DND-41 (cell line): ENCODE measurements at places on chromosomes 3 and 15.

- no peak overlapping the region for H3K27ac ChIP-seq
- no peaks in the 10 kb centered on the region for H3K4me1 ChIP-seq
- H3K36me3 ChIP-seq = no peaks in the 10 kb centered on the region
- H3K27me3 ChIP-seq = peaks cover 5% of the 10 kb centered on the region
- no peak for DNase-seq
- H3K4me3 ChIP-seq = no peak overlapping the region
Observed at GRCh38 chr3:46733026-46733800, 15.5 kb upstream of the PRSS50 start.

DNA sequence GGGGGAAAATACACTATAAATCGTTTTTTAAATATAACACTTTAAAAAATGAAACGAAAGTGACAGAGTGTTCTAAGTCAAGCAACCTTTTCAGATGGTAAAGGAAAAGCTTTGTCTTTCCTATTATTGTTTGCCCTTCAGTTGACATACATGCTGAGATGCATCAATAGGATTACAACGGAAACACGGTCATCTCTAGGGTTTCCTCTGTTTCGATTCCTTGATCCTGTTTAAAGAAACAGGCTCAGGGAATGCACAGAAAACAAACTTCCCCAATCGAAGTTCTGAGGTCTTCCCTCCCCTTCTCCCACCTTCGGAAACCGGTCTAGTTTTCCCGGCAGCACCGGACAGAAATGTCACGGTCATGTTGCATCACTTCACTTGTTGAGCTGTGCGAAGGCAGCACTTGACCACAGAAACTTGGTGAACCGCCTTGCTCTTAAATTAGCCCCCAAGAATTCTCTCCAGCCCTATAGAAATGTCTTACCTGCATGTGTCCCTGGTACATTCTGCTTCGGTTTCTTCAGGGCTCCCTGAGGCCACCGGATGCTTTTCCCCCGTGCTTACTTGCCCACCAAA lies 556 bp downstream of the PEX5L start:
- peak overlapping the region; percentile 87 for H3K27ac ChIP-seq
- no peaks in the 10 kb centered on the region for H3K36me3 ChIP-seq
- H3K4me3 ChIP-seq = peak overlapping the region; percentile 90
- peaks cover 43% of the 10 kb centered on the region for H3K4me1 ChIP-seq

- no peaks in the 10 kb centered on the region for H3K36me3 ChIP-seq
- DNase-seq = no peak
- H3K4me1 ChIP-seq = no peaks in the 10 kb centered on the region
- peaks cover 14% of the 10 kb centered on the region for H3K27me3 ChIP-seq
- no peak overlapping the region for H3K27ac ChIP-seq
- no peak overlapping the region for H3K4me3 ChIP-seq
Observed at GRCh38 chr15:44082558-44083157, 112.4 kb downstream of the FRMD5 start.

DNA sequence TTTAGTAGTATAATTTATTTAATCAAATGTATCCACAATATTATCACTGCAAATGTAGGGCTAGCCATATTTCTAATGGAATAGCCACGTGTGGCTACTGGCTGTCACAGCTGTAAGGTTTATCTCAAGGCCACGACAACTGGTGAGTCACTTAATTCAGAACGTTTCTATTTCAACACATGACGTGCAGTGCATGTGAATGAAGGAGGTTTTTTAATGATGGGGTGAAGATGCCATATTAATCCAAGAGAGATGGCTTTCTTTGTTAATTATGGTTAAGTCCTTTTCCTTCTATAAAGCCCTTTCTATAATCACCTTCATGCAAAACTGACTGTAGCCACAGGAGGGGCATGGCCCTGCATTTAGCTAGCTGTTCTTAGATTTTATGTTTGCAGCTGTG lies 212.0 kb downstream of the FEZF2 start:
- no peak for DNase-seq
- H3K4me3 ChIP-seq = no peak overlapping the region
- H3K4me1 ChIP-seq = no peaks in the 10 kb centered on the region

GRCh38 chr15:31470756-31471155 lies 144.1 kb downstream of the KLF13 start:
- H3K4me1 ChIP-seq = peaks cover 23% of the 10 kb centered on the region
- H3K27me3 ChIP-seq = no peaks in the 10 kb centered on the region
- no peak for DNase-seq
- no peaks in the 10 kb centered on the region for H3K36me3 ChIP-seq

- H3K27ac ChIP-seq = no peak overlapping the region
- H3K36me3 ChIP-seq = no peaks in the 10 kb centered on the region
- H3K4me1 ChIP-seq = no peaks in the 10 kb centered on the region
- DNase-seq = no peak
- H3K4me3 ChIP-seq = no peak overlapping the region
- H3K27me3 ChIP-seq = no peaks in the 10 kb centered on the region
Observed at GRCh38 chr3:78481050-78481449, 1286.7 kb downstream of the ROBO1 start.

DNA sequence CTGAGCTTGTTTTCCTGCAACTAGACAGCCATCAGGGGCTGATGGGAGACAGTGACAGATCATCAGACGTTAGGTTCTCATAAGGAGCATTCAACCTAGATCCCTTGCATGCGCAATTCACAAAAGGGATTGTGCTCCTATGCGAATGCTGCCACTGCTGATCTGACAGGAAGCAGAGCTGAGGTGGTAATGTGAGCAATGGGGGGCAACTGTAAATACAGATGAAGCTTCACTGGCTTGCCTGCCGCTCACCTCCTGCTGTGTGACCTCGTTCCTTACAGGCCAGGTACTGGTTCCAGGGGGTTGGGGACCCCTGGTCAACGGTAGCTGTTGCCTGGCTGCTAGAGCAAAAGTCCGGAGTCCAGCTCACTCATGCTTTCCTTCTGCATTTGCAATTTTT lies 26.4 kb upstream of the KCNAB1 start:
- peaks cover 6% of the 10 kb centered on the region for H3K27me3 ChIP-seq
- H3K27ac ChIP-seq = no peak overlapping the region
- H3K4me1 ChIP-seq = no peaks in the 10 kb centered on the region
- no peak overlapping the region for H3K4me3 ChIP-seq
- no peaks in the 10 kb centered on the region for H3K36me3 ChIP-seq

GRCh38 chr15:41914411-41914810 lies 20.6 kb upstream of the SPTBN5 start:
- H3K27ac ChIP-seq = no peak overlapping the region
- H3K4me3 ChIP-seq = no peak overlapping the region
- H3K4me1 ChIP-seq = no peaks in the 10 kb centered on the region
- H3K27me3 ChIP-seq = no peaks in the 10 kb centered on the region

- H3K36me3 ChIP-seq = no peaks in the 10 kb centered on the region
- H3K4me3 ChIP-seq = no peak overlapping the region
- H3K27me3 ChIP-seq = no peaks in the 10 kb centered on the region
- H3K4me1 ChIP-seq = no peaks in the 10 kb centered on the region
- no peak overlapping the region for H3K27ac ChIP-seq
Observed at GRCh38 chr3:98376631-98377030, 13.8 kb upstream of the OR5K3 start.

GRCh38 chr15:74420193-74420905 lies 13.4 kb downstream of the SEMA7A start:
- no peak for DNase-seq
- H3K4me3 ChIP-seq = no peak overlapping the region
- H3K4me1 ChIP-seq = peaks cover 9% of the 10 kb centered on the region
- H3K27ac ChIP-seq = no peak overlapping the region; the same call in 1 of the 2 replicates
- no peaks in the 10 kb centered on the region for H3K27me3 ChIP-seq
- H3K36me3 ChIP-seq = peaks cover 24% of the 10 kb centered on the region

DNA sequence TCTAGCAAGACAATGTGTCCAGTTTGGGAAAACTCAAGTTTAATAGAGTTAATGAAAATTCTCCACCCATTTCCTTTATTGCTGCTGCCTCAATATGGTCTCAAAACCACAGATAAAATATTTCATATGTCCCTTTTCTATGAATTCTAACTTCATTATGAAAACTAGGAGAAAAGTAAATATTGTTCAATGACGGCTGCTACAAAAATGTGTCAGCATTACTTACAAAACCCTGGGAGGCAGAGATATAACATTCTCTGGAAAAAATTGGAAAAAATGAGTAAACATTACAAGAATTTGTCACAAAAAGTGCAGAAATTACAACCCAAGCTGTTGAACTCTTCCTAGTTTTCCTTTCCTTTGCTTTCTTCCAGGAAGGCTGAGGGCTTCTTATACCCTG lies 22.2 kb upstream of the FBN1 start:
- no peak overlapping the region for H3K4me3 ChIP-seq
- no peak for DNase-seq
- H3K27me3 ChIP-seq = no peaks in the 10 kb centered on the region
- no peaks in the 10 kb centered on the region for H3K36me3 ChIP-seq
- no peaks in the 10 kb centered on the region for H3K4me1 ChIP-seq

GRCh38 chr3:127747751-127748521 lies 74.4 kb downstream of the MGLL start:
- no peak overlapping the region for H3K4me3 ChIP-seq
- H3K27me3 ChIP-seq = peaks cover 9% of the 10 kb centered on the region
- H3K4me1 ChIP-seq = no peaks in the 10 kb centered on the region

DNA sequence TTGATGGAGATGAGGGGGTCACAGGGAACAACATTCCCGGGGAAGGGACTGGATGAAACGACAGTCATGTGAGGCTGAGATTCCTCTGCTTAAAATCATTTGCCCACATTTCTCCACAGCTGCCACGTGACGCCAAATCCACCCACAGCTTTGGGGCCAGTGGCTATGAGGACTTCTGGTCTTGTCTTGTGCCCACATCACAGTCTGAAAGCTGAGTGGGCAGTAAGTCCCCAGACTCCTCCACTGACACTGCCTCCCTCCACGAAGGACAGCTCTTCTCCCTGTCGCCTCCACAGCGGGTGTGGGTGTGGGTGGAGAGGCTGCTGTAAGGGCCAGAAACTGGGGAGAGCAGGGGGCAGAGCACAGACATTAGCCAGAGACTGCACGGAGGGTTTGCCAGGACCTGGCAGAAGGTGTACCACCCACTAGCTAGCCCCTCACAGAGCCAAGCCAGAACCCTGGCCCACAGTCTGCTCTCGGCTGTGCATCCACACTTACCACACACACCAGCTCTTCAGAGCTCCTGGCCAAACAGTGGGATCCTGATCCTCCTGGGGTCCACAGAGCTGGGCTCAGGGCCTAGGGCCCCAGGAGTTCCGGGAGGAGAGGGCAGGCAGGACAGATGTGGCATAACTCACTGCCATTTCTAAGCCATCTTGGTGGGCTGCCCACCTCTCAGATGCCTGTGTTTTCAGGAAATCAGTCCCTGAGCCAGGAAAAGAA lies 24.2 kb downstream of the RAB6B start:
- no peaks in the 10 kb centered on the region for H3K36me3 ChIP-seq
- no peak overlapping the region for H3K27ac ChIP-seq
- DNase-seq = no peak
- no peaks in the 10 kb centered on the region for H3K4me1 ChIP-seq

- H3K27ac ChIP-seq = no peak overlapping the region
- H3K36me3 ChIP-seq = no peaks in the 10 kb centered on the region
- H3K4me1 ChIP-seq = no peaks in the 10 kb centered on the region
Observed at GRCh38 chr3:182046166-182046764, 334.5 kb downstream of the SOX2 start.

DNA sequence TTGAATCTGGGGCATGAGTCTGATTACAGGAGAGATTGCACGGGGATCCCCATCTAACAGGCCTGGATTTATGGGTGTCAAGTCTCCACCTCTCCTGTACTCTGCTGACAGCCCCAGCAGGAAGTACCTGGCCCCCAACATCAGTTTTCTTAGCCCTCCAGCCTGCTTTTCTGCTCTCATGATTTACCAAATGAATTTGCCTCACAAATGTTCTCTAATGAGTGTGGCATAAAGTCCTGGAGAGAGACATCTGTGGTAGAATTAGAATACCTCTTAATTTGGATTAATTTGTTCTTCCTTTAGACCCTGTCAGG lies 60.1 kb downstream of the FNDC3B start:
- H3K4me1 ChIP-seq = peaks cover 12% of the 10 kb centered on the region
- H3K27me3 ChIP-seq = peaks cover 7% of the 10 kb centered on the region
- H3K27ac ChIP-seq = no peak overlapping the region
- no peaks in the 10 kb centered on the region for H3K36me3 ChIP-seq
- no peak overlapping the region for H3K4me3 ChIP-seq

GRCh38 chr3:141382571-141382970 lies 14.3 kb downstream of the ZBTB38 start:
- no peaks in the 10 kb centered on the region for H3K4me1 ChIP-seq
- no peak for DNase-seq
- peaks cover 2% of the 10 kb centered on the region for H3K27me3 ChIP-seq
- no peaks in the 10 kb centered on the region for H3K36me3 ChIP-seq
- no peak overlapping the region for H3K4me3 ChIP-seq
- no peak overlapping the region for H3K27ac ChIP-seq

GRCh38 chr15:48266024-48266689 lies 60.1 kb downstream of the SLC12A1 start:
- peaks cover 4% of the 10 kb centered on the region for H3K27me3 ChIP-seq
- H3K36me3 ChIP-seq = no peaks in the 10 kb centered on the region
- no peak overlapping the region for H3K27ac ChIP-seq
- DNase-seq = no peak
- no peaks in the 10 kb centered on the region for H3K4me1 ChIP-seq
- H3K4me3 ChIP-seq = no peak overlapping the region

DNA sequence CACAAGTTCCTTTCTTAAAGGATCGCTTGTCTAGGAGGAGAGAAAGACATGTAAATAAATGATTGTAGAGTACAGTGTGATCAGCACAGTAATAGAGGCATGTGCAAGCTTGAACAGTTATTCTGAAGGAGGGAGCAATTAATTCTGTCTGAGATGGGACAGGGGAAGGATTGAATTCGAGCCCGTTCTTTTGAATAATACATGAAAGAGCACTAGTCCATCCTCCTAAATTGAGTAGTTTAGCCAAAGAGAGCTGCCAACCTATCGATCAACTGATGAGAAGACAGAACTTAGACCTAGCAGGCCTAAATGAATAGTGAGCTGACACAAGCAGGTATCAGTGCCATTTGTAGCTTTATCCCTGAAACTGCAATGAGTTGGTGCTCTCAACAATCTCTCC lies 142.4 kb downstream of the ROBO2 start:
- H3K4me1 ChIP-seq = no peaks in the 10 kb centered on the region
- H3K4me3 ChIP-seq = no peak overlapping the region
- no peak overlapping the region for H3K27ac ChIP-seq
- H3K27me3 ChIP-seq = no peaks in the 10 kb centered on the region

DNA sequence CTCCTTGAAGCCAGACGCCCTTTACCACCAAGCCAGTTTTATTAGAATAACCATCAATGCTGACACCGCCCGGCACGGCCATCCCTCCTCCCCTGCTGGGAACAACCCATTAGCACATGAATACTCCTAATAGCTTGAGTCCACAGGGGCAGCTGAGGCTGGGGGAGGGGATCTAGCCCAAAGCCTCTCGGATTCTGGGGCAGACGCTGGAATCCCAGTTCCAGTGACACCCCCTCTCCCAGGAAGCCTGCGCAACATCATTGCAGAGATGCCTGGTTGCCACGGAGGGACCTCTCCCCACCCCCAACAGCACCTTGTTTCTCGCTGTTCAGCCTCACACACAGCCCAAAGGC lies 1.2 kb upstream of the LINGO1 start:
- H3K27ac ChIP-seq = no peak overlapping the region
- no peak overlapping the region for H3K4me3 ChIP-seq
- H3K36me3 ChIP-seq = no peaks in the 10 kb centered on the region
- H3K27me3 ChIP-seq = no peaks in the 10 kb centered on the region
- DNase-seq = no peak
- H3K4me1 ChIP-seq = 0 out of 2 replicates have a peak, but pooled peaks cover 3% of the 10 kb centered on the region

GRCh38 chr3:58059349-58060321 lies 51.4 kb downstream of the FLNB start:
- no peaks in the 10 kb centered on the region; the same call in 1 of the 2 replicates for H3K4me1 ChIP-seq
- no peaks in the 10 kb centered on the region for H3K36me3 ChIP-seq
- DNase-seq = no peak
- no peak overlapping the region for H3K27ac ChIP-seq
- no peaks in the 10 kb centered on the region for H3K27me3 ChIP-seq
- H3K4me3 ChIP-seq = no peak overlapping the region
